ENCODE measurements at places on chromosomes 12 and 14. TPM values are rescaled to one million over a fixed set of nuclear protein-coding genes. Genes with fewer than 3 reads are reported as not detected.

DNA sequence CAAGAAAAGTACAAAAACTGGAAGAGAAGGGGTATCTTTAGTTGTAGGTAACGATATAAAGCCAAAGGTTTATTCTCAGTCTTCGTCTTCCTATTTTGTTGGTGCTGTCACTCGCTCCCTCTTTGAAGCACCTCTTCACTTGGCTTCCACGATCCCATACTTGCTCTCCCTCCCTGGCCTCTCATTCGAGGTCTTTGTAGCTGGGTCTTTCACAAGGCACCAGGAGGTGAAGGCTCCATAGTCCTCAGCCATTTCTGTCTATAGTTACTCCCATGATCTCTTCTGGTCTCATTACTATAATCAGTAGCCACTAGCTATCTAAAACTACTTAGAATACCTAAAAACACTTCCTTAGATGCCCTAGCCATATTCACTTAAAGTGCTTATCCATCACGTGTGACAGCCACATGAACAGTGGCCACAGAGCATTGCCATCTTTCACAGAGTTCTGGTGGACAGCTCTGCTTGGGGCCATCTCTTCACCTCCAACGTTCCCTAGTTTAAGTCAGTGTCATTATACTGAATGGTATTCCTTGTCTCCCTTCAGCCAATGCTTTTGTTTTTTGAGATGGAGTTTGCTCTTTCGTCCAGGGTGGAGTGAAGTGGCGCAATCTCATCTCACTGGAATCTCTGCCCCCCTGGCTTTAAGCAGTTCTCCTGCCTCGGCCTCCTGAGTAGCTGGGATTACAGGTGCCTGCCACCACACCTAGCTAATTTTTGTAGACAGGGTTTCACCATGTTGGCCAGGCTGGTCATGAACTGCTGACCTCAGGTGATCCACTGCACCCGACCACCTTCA is 57.1 kb downstream of the ATP2A2 start:
- DNase-seq = no peak

GRCh38 chr12:119780786-119781434 is 96.2 kb downstream of the CIT start:
- no peak for DNase-seq

GRCh38 chr14:92153581-92153980 is 31.8 kb downstream of the CPSF2 start:
- no peak for DNase-seq

DNA sequence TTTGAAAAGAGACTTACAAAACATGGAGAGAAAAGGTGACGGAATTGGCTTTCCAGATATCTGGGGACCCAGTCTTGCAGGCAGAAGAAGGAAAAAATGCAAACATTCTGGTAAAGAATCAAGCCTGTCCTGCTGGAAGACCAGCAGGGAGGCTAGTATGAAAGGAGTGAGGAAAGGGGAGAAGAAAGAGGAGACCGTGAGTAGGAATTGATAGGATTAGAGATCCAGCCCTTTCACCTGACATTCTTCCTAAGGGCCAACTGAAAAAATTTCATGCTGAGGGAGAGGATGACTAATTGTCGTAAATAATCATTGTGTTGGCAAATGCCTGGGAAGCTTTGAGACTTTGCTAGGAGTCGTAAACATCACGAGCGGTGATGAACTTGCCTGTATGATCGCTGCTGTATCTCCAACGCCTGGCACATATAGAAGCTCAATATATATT is 12.1 kb downstream of the BHLHE41 start:
- DNase-seq = no peak

DNA sequence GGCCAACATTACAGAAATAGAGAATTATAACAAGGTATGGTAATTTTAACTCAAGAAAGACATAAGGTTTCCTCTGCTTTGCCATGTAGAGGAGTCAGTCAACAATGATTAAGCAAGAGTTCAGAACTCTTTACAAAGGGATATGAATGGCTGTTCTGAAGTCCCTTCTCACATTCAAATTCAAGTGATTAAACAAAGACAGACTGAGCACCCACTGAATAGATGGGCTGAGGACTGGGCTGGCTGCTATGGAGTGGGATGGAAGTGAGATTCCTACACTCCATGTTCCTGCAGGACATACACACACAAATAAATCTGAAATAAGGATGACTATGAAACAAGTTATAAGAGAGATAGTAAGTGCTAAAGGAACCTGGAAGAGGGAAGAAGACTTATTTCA is 199.0 kb upstream of the GRIP1 start:
- DNase-seq = no peak

DNA sequence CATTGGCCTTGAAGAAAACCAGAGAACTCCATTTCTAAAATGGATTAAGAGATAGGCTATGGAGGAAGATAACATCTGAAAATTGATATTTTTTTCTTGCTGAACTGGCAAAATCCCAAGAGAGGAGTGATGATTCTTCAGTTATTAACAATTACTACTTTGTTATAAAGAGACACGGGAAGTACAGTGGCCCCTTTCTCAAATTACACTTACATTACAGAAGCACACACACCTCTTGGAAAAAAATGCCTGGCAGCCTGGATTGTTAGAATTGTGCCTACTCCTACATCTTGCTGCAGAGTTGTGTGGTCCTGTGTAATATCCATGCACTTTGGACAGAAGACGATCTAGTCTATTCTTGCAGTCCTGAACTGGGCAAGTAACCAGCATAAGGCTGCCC is 71.7 kb downstream of the TGFB3 start:
- DNase-seq = no peak

GRCh38 chr12:89347325-89347829 is 4.9 kb downstream of the DUSP6 start:
- no peak for DNase-seq

- DNase-seq = no peak
Observed at GRCh38 chr14:66403183-66403582, 83.0 kb upstream of the CCDC196 start.

DNA sequence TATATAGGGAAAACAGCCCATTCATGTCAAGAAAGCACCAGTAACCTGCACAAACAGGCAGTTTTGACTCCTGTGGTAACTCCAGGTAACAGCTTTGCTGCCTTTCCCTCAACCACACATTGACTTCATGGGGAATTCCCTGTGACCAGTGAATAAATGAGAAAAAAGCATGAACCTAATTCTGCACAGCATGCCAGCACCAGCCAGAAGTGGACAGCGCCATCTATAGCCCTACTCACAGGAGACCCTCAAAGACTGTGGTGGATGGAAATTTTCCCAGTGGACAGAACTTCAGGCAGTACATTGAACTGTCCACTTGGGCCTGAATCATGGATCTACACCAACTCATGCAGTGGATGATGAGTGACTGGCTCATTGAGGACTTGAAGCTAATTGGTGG is 152.1 kb downstream of the SLC8A3 start:
- no peak for DNase-seq

- no peak for DNase-seq
Observed at GRCh38 chr12:58433959-58434358, 486.3 kb downstream of the LRIG3 start.

DNA sequence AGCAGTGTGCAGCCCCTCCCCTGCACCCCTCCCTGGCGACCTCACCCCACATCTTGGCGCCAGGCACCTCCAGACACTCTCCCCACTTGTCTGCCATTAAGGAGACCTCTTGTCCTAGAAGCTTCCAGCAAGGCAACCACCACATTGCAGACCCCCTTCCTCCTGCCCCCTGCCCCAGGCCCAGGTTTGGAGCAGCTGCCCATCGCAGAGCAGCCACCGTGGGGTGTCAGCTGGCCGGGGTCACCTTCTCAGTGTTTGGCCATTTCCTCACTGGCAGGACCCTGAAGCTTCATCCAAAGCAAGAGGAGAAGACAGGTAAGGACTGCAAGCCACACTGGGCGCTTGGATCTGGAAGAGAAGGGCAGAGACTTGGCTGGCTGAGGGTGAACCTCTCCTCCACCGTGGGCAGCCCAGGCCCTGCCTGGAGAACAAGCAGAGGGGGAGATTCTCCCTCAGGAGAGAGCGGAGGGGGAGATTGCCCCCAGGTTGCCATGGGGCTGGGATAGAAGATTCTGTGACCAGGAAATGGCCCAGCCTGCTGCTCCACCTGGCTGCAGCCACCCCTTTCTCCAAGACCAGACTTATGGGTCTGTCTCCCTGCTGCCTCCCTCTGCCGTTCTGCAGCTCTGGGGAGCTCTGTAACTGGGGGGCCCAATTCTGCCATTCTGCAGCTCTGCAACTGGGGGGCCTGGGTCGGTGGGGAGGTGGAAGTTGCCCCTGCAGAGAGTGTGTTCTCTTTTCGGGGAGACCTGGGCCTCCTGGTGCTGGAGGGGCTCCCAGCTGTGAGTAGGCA is 72.9 kb upstream of the C14orf180 start:
- no peak for DNase-seq

DNA sequence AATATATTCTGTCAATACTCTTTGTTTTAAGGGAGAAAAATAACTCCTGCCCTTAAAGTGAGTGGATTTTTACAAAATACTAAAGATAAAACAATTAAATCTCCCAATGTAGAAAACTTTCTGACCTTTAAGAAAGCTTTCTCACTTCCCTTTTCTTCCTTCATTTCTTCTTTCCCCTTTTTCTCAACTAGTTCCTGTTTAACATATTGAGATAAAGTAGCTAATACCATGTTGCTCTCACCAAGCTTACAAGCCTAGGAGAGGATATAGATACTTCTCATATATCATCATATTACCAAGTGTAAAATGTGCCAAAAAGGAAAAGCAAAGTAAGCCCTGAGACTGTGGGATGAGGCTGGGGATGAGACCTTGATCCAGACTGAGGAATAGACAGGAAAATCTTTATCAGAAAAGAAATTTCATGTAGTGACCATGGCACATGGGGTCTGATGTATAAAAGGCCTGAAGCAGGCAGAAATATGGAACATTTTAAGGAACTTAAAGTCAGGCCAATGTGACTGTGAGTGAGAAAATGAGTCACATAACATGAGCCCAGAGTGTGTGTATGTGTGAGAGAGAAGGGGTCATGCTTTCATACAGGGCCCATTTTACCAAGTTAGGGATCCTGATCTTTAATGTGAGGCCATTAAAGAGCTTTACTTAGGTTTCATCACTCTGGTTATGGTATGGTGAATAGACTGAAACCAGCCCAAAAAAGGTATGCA is 1.6 kb upstream of the RPL10L start:
- no peak for DNase-seq

- DNase-seq = no peak
Observed at GRCh38 chr14:78509516-78509915, 339.3 kb downstream of the NRXN3 start.

DNA sequence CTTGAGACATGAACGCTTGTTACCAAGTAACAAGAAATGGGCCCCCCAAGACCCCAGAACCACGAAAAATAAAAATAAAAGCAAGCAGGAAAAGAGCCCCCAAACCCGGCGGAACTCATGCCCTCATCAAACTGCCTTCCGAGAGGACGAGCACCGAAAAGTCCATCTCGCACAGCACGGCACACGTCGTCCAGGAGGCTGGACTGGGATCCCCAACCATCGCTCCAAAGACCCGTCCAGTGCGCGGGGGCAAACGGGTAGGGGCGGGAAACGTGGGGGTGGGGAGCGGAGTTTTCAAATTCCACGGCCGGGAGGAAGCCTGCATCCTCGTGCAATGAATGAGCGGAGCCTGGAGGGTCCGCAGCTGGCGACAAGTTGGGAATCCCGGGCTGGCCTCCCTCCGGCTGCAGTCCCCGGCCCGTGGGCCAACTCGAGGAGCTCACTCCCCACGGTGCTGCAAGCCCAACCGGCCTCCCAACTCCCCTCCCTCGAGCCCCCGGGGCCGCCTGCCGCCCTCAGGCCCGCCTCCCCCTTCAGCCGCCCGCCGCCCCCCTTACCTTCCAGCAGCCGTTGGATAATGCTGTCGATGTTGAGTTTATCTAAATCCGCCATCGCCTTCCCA is 484 bp downstream of the PPP1CC start:
- DNase-seq = no peak

DNA sequence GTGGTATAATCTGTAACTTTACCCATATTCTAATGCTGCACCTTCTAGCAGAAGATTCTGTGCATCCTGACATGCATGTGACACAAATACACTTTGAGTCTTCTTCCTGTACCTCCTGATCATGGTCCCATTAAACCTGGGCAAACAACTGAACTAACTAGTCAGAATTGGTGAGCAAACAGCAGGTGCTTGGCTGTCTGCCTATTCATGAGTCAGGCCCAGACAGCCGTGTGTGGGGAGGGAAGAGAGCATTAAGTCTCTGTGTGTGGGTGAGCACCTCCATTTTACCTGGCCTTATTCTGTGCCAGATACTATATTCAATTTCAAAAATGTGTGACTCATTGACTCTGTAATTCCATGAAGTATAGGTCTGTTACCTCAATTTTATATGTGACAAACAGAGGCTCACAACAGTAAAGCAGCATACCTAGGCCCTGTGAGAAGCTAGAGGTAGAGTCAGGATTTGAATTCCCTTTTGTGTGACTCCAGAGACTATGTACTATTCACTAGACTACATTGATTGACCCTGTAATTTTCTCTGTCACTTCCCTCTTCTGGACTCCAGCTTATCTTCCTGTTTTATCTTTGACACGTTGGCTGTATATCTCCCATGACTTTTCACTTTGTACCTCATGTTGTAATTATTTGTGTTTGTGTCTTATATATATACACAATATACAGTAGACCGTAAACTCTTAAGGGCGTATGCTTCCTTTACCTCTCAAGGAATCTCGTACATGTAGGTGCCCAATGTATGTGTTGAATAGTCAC is 32.2 kb downstream of the SUSD6 start:
- no peak for DNase-seq

DNA sequence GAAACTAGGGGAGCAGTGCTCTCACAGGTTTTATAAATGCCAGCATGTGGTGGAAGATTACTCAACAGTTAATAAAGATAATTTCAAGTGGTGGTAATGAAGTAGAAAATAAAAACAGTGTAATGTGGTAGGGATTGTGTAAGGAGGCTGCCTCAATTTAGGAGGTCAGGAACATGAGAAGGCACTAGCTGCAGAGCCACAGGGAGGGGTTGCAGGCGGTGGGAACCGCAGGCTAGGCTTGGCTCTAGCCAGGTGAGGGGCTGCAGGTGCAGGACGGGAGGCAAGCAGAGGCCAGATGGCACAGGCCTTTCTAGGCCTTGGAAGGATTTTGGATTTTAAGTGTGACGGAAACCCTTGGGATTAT is 768 bp downstream of the METTL25 start:
- no peak for DNase-seq

DNA sequence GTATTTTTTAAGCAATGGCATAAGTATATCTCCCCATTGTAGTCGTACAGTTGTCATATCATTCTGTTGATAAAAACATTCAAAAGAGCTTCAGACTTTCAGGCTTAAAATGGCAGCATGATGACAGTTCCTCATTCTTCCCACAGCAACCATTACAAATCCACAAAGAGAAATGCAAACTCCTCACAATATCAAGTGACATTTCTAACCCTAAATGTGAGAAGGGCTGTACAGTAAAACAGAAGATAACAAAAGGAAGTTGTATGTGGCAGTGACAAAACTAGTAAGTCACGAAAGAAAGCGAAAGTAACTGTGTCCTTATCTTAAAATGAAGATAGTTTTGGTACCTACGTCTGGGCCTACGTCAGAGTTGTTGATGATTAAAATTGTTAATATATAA is 46.7 kb downstream of the GXYLT1 start:
- no peak for DNase-seq

PRB2 gene
- total RNA-seq = not detected

ABCC9 gene
- total RNA-seq = not detected

NKX2-1 gene
- total RNA-seq = not detected

Data from activated CD8-positive, alpha-beta memory T cell treated with anti-CD3 and anti-CD28 coated beads, Interleukin-2, amount 10 ng/mL, durations not matched to agents 7 days and 5 days (primary cell).